Fibroblast of the aortic adventitia (primary cell): ENCODE measurements at places on chromosomes 2 and 18. TPM values are rescaled to one million over a fixed set of nuclear protein-coding genes. Genes with fewer than 3 reads are reported as not detected.

The SGPP2 gene
- total RNA-seq, result not detected in 2 replicates

The TRMT61B gene
- total RNA-seq, result 14.5 and 15.2 TPM in 2 replicates

The ACADL gene
- 0.63 and 4.5 TPM in 2 replicates for total RNA-seq

The ZEB2 gene
- 104 and 129 TPM in 2 replicates for total RNA-seq

The BOK gene
- total RNA-seq, result 15.3 and 21.4 TPM in 2 replicates

The C18orf32 gene
- 8.2 and 33.2 TPM in 2 replicates for total RNA-seq

The REG3A gene
- not detected in 2 replicates for total RNA-seq

The RAX gene
- not detected in 2 replicates for total RNA-seq

The B4GALT6 gene
- 1.9 and 6.3 TPM in 2 replicates for total RNA-seq

The G6PC2 gene
- total RNA-seq, result not detected in 2 replicates

The ALKAL2 gene
- 1.3 TPM in 1 of 2 replicates, not detected in the other for total RNA-seq

The LAMA3 gene
- total RNA-seq, result 5.1 and 15.7 TPM in 2 replicates

The ADD2 gene
- 0.36 and 17.3 TPM in 2 replicates for total RNA-seq

The MBD5 gene
- total RNA-seq, result 41.4 and 47.0 TPM in 2 replicates

The CYBRD1 gene
- 412 and 741 TPM in 2 replicates for total RNA-seq

The SIGLEC15 gene
- total RNA-seq, result 8.4 TPM in 1 of 2 replicates, not detected in the other

The PLCL1 gene
- total RNA-seq, result 12.4 and 17.7 TPM in 2 replicates

The NT5DC4 gene
- not detected in 2 replicates for total RNA-seq

The GALNT5 gene
- 11.4 and 38.3 TPM in 2 replicates for total RNA-seq

The NOL4 gene
- not detected in 2 replicates for total RNA-seq

The ALK gene
- 0.27 and 0.82 TPM in 2 replicates for total RNA-seq

The XDH gene
- 3.1 TPM in 1 of 2 replicates, not detected in the other for total RNA-seq

The ALPP gene
- total RNA-seq, result not detected in 2 replicates

The ITPRIPL1 gene
- 2.5 and 3.4 TPM in 2 replicates for total RNA-seq
